Stimulated activated CD4-positive, alpha-beta T cell treated with anti-CD3 and anti-CD28 coated beads, Interleukin-4, amount 100 ng/mL, for 48 hours (primary cell): ENCODE measurements at places on chromosomes 13 and 19.

GRCh38 chr13:114286808-114287207, 5.4 kb downstream of the UPF3A start:
- DNase-seq, result no peak

DNA sequence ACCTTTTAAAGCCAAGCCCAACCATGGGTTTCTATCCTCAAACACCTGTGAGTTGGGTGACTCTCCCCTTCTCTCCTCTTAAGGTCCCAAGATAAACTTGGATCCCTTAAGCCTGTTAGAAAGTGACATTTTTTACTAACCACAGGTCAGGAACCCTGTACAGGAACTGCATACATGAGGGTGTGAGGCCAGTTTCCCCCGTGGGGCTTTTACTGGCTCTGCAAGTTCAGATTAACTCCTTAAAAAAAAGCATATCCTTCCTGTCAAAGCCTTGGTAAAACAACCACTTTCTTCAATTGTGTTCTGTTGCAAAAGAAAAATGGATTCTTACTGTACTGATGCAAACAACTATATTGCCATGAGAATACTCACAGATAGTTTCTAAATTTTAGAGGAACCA, 2638.7 kb upstream of the PCDH20 start:
- DNase-seq, result no peak

DNA sequence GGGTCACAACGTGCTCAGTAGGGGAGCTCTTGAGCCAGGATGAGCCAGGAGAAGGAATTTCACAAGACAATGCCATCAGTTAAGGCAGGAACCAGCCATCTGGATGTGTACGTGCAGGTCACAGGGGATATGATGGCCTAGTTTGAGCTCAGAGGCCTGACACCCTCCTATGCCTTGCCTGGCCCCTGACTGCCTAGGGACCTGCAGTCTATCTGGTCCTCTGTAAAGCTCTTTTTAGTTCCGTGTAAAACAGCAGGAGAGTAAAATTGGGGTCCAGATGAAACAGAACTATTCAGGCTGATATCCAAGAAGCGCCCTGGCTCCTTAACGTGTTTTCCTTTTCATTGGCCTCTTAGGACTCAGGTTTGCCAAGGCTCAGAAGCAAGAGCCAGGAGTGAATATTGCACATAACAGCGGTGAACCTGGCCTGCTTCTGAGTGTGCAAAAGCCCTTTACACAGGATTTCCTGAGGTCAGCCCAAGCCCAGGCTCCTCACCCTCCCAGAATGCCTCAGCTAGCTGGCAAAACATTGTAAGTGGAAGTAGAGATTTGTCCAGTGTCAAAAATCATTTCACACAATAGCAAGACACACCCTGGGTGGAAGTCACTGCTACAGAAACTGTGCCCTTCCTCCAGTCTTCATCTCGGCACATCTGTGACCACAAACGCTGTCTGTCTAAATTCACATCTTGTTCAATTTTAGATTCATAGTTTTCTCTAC, 777.2 kb downstream of the UQCRFS1 start:
- no peak for DNase-seq

DNA sequence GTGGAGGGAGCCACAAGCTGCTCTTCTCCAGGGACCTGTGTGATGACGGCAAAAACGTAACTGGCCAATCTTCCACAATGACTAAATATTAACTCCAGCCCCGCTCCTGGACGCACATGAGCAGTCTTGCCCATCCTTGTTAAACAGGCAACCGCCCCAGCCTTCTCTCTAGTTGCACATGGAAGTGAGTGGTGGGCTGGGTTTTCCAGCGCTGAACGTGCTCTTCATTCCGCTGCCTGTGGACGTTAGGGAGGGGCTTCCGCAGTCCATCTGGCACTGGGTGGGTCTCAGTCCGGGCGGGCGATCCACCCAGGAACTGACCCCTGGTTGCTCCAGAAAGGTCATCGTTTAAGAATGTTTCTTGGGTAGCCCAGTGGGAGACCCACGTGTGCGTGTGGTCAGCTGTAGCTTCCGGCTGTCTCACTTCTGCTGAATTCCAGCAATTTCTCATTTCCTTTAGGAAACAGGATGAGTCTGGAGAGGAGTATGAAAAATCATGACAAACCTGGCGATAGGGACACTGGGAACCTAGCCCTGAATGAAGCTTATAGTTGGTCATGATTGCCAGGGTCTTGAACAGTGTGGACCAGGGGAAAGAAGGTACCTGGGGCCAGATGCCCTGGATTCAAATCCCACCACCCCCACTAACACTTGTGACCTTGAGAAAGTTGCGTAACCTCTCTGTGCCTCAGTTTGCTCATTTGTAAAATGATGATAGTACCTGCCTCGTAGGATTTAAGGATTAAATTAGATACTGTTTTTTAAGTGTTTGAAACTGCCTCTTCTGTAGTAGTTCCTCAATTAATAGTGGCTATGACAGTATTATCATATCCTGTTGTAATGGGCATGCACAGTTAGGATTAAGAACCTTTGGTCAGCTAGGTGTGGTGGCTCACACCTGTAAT, 92.6 kb downstream of the SIPA1L3 start:
- no peak for DNase-seq

GRCh38 chr19:4803736-4804695, 12.5 kb downstream of the FEM1A start:
- peak; percentile 50 for DNase-seq

DNA sequence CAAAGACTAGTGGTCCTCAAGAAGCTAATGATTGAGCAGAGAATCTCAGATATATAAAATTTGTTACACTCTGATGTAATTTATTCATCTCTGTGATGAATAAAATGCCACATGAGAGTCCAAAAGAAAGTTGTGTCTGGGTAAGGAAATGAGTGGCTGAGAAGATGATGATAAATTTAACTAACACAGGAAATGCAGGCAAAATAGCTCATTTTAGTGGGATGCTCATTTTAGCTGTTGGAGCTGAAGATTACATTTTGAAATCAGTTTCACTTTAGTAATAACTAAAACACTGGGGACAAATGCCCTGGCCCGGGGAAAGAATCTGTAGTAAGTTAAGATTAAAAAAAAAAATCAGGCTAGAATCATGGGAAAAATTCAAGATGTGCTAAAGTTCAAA, 35.2 kb downstream of the SPRY2 start:
- DNase-seq, result no peak

GRCh38 chr13:83819611-83820010, 62.7 kb downstream of the SLITRK1 start:
- no peak for DNase-seq

- no peak for DNase-seq
Observed at GRCh38 chr19:8821748-8822241, 10.3 kb downstream of the ZNF558 start.

- no peak for DNase-seq
Observed at GRCh38 chr13:74104661-74105275, 29.4 kb downstream of the KLF12 start.

DNA sequence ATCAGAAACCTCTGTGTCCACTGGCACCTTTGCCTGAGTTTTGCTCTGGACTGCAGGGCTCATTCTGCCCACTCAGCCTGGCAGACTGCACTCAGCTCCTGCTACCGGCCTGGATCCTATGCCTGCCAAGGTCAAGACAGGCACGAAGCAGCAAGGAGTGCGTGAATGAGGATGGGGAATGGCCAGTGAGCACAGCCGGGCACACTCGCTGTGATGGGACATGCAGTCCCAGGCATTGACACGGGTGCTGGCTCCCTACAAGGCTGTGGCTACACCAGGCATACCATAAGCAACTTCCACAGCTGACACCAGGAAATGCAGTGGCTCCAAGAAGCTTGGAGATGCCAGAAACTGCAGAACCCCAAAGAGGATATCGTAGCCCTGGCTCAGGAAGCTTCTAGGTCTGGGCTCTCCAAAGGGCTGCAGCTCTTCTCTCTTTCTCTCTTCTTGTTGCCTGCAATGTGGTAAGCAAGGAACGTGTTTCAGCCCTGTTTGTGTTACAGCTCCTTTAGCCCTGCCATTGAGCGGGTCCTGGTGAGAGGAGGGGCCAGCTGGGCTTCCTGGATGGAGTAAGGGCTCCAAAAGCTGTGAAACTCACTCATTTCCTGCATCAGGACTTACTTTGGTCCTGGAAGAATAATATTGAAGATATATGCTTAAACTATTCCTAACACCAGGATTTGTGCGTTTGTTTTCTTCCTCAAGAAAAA, 832.6 kb upstream of the SLITRK5 start:
- no peak for DNase-seq
